SK-N-MC (cell line): ENCODE measurements at places on chromosomes 7 and 10.

- no peak for DNase-seq
Measured at GRCh38 chr7:19009241-19009935, 108.0 kb downstream of the TWIST1 start.

- no peak for DNase-seq
Measured at GRCh38 chr10:32650246-32650655, 204.3 kb downstream of the CCDC7 start.

DNA sequence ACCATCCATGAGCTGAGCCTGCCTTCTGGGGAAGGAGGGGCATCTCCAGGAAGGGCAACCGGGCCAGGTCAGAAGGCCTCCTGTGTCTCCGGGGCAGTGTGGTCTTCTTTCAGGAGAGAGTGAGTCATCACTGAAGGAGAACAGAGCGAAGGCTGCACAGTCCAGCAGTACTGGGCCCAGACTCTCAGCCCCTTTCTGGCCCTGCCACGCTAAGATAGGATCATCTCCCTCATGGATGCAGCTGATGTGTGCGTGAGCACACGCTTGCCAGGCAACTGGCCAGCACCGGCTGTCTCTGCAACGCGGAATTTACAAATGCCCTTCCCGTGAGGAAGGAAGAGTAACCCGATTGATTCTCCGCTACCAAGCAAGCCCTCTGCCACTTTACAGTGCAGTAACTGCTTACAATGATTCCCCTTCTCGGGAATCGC lies 328.2 kb downstream of the TNS3 start:
- no peak for DNase-seq

DNA sequence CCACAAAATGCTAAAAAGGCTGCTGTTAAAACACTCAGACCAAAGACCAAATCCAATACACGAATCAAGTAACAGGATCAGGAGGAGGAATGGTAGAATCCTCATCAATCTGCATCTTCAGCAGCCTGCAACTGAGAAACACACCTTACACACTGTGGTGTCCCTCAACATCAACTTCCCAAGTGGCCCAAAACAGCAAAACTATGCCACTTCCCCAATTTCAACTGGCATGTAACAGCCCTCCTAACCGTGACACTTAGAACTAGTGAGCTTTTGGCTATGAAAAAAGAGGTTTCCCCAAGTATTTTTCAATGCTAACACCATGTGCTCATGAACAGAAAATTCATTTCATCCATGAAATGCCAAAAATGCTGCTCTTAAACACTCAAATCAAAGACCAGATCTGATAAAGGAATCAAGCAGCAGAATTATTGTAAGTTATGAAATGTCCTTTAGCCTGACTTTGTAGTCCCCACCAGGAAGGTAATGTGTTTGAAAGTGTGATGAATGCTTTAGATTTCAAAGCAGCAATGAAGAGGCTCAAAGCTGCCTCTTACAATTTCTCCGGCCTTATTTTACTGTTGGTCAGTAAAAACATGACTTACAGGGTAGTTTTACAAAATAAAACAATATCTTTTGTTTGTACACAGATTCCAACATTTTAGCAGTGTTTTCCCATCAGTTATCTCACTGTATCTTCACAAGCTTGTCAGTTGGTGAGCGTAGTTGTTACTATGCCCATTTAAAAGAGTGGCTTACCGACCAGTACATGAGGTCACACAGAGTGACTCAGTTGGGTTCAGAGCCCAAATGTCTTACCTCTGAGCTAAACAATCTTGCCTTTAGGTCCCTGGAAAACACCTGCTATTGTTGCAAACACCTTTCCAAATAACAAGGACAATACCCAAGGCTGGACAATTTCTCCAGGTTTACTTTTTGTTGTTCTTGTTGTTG lies 65.7 kb upstream of the ASAH2 start:
- no peak for DNase-seq

- no peak for DNase-seq
Measured at GRCh38 chr7:137871170-137871915, 24.6 kb upstream of the DGKI start.

- DNase-seq: no peak
Measured at GRCh38 chr7:97004247-97005182, 838 bp upstream of the DLX6 start.

DNA sequence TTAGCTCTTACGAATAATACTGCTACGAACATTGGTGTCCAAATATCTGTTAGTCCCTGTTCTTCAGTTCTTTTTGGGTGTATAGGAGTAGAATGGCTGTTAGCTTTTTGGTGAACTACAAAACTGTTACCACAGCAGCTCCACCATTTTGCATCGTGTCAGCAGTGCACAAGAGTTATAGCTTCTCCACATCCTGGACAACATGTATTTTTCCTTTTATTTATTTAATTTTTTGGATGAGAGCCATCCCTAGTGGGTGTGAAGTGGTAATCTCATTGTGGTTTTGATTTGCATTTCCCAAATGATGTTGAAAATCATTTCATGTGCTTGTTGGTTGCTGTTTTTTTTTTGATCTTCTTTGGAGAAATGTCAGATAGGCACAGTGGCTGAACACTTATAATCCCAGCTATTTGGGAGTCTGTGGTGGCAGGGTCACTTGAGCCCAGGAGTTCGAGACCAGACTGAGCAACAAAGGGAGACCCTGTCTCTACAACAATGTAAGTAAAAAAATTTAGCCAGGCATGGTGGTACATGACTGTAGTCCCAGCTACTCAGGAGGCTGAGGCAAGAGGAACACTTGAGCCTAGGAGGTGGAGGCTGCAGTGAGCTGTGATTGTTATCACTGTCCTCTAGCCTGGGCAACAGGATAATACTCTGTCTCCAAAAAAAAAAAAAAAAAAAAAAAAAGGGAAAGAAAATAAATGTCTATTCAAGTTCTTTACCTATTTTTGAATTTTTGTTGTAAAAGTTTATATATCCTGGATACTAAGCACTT lies 31.7 kb downstream of the TRIM24 start:
- no peak for DNase-seq

- DNase-seq: no peak
Measured at GRCh38 chr10:126294451-126294850, 93.8 kb downstream of the ADAM12 start.

GRCh38 chr10:11173042-11173441 lies 155.4 kb downstream of the CELF2 start:
- no peak for DNase-seq
